ENCODE measurements at places on chromosomes 6 and 20.

DNA sequence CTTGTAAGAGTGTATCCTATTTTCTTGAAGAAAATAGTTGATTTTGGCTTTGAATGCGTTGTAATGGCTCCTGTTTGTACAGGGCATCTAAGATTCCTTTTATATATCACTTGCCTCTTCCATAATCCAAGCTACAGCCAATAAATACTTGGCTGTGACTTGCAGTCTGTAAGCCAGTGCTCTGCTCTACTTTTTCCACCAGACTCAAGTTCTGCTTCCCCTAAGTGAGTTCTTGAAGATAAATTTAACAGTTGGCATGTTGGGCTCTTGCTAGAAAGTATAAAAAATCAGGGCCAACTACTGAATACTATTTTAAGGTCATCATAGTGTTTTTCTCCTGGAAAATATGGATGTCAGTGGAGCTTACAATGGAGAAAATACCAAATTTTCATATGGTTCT is 36.5 kb upstream of the SCGN start:
- no peak for DNase-seq

DNA sequence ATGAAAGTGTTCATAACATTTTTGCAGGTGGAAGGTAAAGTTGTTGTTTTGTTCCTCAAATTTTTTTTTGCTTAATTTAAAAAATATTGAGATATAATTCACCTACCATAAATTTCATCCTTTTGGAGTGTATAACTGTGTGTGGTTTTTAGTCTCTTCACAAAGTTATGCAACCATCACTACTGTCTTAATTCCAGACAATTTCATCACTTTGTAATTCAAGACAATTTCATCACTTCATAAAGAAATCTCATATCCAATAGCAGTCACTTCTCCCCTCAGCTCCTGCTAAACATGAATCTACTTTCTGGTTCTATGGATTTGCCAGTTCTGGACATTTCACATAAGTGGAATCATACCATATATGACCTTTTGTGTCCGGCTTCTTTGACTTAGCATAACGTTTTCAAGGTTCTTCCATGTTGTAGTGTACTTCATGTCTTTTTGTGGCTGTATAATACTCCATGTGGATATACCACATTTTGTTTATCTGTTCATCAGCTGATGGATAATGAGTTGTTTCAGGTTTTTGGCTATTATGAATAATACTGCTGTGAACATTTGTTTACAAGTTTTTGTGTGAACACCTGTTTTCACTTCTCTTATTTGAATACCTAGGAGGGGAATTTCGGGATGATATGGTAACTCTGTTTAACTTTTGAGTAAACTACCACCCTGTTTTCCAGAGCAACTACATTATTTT is 18.8 kb downstream of the ZFAND3 start:
- DNase-seq, result no peak

- DNase-seq, result no peak
Observed at GRCh38 chr20:15251171-15251570, 913.8 kb upstream of the FLRT3 start.

DNA sequence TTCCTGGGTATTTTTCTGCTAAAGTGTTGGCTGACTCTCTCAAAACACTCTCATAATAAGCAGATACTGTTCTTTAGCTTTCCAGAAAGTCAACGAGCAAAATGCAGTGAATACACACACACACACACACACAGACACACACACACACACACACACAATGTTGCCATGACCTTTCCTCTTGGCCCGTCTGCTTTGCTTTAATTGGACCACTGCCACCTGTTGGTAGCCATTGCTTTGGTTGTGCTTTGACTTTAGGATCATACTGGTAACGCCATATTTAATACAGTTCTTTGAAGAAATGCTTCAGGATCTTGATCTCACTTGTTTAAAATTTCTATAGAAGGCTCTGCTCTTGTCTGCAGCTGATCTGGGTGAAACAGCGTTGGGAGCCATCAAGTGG is 4.4 kb downstream of the FIG4 start:
- no peak for DNase-seq

DNA sequence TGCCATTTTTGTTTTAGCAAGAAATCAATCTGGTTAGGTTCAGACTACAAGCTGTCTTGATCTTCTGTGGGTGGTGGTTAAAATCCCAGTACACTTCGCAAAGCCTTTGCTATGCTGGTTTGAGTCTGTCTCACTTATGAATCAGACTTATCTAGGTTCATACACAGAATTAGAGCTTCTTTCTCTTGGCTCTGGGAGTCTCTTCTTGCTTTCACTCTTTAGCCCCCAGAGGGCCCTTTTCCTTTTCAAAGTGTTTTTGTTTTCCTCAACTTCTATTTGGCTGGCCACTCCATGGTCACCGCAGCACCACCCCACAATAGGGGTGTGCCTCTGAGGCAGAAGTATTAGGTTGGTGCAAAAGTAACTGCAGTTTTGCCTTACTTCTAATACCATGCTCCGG is 21.3 kb downstream of the ECI2 start:
- no peak for DNase-seq

- DNase-seq, result no peak
Observed at GRCh38 chr6:30570740-30571074, 535 bp upstream of the ABCF1 start.

GRCh38 chr20:61807471-61808160 is 258.1 kb downstream of the TAF4 start:
- DNase-seq, result no peak

DNA sequence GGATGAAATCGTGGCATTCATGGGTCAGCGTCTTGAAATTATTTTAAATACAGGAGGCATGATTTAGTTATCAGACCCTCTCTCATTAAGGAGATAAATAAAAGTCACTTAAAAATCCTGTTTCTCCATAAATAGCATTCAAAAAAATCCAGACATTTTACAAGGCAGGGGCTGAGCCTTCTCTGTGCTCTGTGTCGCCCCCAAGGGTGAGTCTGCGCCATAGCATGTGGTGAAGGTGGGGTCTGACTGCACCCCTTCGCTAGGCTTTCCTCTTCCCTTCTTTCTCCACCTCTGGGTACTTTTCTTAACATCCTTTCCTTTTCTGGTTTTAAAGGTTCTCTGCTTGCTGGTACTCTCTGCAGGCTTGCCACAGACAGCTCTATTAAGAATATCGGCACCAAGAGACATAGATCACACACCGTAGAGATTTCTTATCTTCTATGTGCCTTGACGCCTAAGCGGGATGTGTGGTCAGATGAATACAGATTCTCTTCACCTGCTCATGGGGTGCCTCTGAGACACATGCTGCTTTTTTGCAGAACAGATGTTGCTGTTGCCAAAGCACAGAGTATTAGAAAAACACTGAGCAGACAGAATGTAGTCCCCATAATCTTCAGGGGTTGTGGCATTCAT is 20.1 kb upstream of the FAM209A start:
- no peak for DNase-seq

DNA sequence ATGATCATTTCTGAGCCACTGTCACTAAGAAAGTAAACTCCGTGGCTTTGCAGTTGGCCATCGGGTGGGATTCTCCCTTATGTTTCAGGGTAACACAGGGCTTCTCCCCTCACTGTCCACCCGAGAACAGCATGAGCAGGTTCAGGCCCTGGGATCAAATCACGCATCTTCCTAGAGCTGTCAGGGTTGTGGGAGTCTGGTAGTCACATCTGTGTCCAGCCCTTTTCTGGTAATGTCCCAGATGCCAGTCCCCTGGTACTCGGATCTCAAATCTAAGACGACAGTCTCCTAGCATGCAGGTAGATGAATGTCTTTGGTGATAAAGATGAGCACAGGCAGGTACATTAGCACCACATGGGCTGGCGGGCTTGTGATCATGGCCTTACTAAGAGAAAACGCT is 4.8 kb downstream of the PXDC1 start:
- no peak for DNase-seq

DNA sequence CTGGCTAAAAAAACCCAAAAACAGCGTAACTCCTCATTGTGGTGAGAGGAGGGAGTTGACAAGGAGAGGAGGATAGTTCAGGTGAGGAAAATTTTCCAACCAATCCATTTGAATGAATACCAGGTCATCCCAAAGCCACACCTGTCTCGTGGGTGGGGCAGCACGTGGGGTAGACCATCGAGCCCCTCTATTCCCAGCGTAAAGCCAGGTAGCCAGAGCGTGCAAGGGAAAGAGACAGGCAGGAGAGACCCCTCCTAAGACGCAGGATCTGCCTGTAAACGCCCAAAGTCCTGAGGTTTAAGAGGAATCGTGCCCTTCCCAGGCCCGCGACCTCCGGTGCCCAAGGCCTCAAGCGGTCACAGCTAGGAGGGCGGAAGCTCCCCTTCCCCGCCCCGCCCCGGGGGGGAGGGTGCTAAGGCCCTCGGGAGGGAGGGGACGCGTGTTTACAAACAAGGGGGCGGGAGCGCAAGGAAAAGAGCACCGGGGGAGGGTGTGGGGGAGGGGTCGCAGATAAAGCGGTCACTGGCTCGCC is 712 bp downstream of the RXRB start:
- DNase-seq, result peak; percentile 67

GRCh38 chr6:147990159-147990558 is 352.5 kb upstream of the SASH1 start:
- DNase-seq, result no peak

GRCh38 chr6:52635049-52635577 is 35.8 kb upstream of the TMEM14A start:
- no peak for DNase-seq

GRCh38 chr6:92577077-92577719 is 842.2 kb downstream of the EPHA7 start:
- DNase-seq, result no peak

DNA sequence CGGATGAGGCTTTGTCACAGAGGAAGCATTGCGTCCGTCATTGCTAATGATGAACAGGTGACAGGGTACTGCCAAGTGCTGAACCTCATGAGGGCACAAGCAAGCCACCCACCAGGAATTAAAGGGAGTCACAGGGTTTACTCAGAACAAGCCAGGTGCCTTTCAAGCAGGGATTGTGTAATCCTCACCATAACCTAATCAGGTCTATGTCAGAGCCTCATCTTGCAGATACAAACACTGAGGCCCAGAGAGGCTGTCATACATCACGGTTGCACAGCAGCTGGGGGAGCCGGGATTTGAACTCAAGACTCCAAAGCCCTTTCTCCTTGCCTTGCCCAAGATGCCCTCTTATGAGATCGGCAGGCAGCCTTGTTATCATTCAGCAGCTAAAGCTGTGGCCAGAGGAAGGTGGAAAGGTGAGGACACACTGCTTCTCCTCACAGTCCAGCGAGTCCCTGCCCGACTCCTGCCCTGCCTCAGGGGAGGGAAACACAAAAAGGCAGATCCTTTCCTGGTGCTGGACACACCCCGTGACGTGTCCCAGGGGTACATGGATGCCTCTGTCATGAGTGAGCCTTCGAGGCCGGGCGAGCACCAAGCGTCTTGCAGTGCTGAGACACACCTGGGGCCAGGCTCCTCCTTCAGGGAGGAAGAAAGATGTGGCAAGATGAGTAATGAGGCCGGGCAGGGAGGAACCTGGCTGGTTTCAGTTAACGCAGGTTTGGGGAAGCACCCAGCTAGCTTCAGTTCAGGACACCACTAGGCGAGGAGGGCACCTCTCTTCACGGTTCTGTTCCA is 214.9 kb downstream of the LY86 start:
- DNase-seq, result no peak

GRCh38 chr20:38670786-38671185 is 53.5 kb upstream of the SLC32A1 start:
- DNase-seq, result no peak

- no peak for DNase-seq
Observed at GRCh38 chr6:132973514-132973993, 159.2 kb downstream of the RPS12 start.

GRCh38 chr6:373773-374724 is 17.5 kb upstream of the IRF4 start:
- DNase-seq, result no peak

- DNase-seq, result no peak
Observed at GRCh38 chr6:12577124-12577850, 139.3 kb upstream of the PHACTR1 start.

GRCh38 chr6:125094563-125094962 is 59.0 kb upstream of the TPD52L1 start:
- DNase-seq, result no peak

DNA sequence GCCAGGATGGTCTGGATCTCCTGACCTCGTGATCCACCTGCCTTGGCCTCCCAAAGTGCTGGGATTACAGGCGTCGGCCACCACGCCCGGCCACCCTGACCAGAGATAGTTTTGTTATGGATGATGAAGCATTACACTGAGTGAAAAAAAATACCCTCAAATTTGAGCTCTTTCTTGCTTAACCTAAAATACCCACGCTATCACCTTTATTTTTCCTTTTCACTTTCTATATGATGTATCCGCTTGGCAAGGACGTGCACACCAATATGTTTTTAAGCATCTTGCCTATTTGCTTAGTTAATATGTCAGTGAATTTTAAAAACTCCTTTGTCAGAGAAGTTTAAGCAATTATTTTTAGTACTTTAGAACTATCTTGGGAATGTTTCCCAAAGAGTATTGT is 150.4 kb downstream of the INSM1 start:
- no peak for DNase-seq

- no peak for DNase-seq
Observed at GRCh38 chr6:118679327-118679901, 28.0 kb upstream of the CEP85L start.

DNA sequence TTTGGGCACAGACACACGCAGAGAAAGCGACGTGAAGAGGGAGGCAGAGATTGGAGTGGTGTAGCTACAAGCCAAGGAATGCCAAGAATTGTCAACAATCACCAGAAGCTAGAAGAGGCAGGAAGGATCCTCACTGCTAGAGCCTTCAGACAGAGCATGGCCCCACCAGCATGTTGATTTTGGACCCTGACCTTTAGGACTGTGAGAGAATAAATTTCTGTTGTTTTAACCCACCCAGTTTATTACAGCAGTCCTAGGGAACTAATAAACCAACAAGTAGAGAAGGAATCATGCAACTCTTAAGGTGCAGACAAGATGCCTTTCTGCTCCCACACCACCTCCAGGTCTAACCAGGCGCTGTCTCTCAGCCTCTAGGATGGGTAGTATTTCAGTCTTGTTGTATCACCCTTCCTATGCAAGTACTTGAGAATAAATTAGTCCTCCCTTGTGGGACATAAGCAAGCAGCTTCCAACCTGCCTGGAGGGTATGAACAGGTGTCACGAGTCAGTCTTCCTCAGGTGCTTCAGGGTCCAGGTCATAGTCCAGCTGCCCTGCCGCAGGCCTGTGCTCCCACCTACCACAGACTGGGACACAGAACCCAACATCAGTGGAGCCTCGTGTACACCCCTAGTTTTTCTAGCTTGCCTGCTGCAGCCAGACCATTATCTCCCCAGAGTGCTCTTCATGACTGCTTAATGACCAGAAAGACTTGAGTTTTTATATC is 46.4 kb upstream of the CCN2 start:
- no peak for DNase-seq

DNA sequence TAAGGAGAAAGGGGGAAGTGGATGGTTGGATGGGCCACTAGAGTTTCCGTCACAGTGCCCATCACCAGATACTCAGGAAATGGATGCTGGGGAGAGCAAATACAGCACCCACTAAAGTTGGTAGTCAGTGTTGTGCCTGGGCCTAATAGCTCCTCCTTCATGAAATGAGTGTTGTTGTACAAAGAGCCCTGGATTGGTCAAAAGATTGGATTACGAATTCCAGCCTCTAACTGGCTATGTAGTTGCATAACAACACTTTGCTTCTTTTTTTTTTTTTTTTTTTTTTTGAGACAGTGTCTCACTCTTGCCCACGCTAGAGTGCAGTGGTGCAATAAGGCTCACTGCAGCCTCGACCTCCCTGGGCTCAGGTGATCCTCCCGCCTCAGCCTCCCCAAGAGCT is 27.4 kb downstream of the KCNG1 start:
- DNase-seq, result no peak

GRCh38 chr6:40348591-40348990 is 238.6 kb downstream of the LRFN2 start:
- no peak for DNase-seq

GRCh38 chr6:53189554-53189953 is 40.9 kb upstream of the GCM1 start:
- no peak for DNase-seq

- DNase-seq, result no peak
Observed at GRCh38 chr20:14860410-14860814, 523.0 kb upstream of the FLRT3 start.
